Cerebellar cortex (tissue), 1 donor: ENCODE measurements at places on chromosomes 3 and 15.

DNA sequence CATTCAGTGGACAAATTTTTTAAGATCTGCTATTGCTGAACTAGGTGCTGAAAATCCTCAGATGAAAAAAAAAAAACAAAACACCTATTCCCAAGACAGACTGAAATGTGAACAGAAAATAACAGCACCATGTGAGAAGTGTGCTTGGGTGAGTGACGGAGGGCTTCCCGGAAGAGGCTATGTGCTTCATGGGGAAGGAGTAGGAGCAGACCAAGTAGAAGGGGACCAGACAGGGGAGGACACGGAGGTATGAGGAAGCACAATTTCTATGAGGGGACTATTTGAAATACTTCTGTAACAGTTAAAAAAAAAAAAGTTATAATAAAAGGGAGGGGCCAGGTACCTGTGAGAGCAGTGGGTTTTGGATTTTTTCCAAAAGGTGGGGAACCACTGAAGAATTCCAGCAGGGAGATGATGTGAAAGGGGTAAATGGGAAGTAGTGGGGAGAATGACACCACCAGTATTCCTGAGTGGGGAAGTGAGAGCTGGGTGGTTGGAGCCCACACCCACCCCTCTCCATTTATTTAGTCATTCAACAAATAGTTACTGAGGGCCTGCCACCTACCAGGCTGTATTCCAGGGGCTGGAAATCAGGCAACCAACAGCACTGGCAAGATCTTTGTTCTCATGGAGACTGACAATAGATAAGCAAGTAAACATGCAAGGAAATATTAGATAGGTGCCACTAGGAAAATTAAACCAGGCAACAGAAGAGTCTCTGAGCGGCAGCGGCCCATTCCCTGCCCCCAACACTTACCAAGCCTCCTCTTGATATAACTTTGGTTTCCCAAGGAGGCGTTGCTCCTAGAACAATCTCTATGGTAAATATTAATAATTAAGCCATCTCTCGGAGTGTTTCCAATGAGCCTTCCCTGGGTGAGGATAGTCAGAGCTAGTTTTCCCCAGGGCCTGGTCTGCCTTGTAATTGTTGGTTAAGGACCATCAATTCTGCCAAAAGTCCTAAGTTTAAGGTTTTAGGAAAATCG lies 3.8 kb upstream of the USP3 start:
- DNase-seq, result no peak

- no peak for DNase-seq
Measured at GRCh38 chr15:48777645-48778330, 33.1 kb downstream of the CEP152 start.

- DNase-seq, result no peak
Measured at GRCh38 chr15:27956285-27956684, 142.8 kb downstream of the OCA2 start.

DNA sequence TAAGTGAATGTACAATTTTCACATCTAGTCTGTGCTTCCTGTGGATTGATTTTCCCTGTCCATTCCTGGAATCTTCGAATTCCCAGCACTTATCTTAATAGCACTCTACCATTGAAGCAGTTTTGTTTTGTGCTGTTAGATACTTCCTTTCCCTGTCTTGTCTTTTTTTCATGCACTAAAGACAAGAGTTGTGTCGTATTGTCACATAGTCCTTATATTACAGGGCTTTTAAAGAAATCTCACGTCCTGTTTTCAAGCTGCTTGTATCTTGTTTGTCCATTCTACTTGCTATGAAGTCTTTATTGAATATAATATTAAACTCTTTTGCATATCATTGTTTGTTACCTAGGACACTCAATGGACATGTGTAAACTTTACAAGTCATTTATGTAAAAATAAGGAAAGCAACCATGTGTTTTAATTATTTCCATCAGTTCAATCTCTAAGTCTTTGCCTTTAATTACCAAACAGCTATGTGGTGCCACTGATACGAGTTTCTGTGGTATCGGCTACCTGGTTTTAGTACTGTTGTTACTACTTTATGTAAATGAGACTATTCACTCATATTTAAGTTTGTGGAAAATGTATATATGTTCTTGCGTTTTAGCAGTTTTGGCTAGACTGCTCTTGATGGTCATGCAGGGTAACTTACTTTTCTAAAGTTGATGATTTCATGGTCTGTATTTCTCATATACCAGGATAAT lies 10.3 kb downstream of the PIK3CA start:
- no peak for DNase-seq

GRCh38 chr3:51974963-51975851 lies at the start of gene ABHD14A:
Gene ABHD14A (plus strand): TSS chr3:51975064. CDS start chr3:51975136, 72 bp downstream.
- DNase-seq, result peak; percentile 78

- no peak for DNase-seq
Measured at GRCh38 chr15:66749841-66750575, 48.0 kb downstream of the SMAD6 start.
